ENCODE measurements at places on chromosomes 11 and 22. TPM values are rescaled to one million over a fixed set of nuclear protein-coding genes. Genes with fewer than 3 reads are reported as not detected.

Gene NNMT
- polyA plus RNA-seq = 0.64 TPM

Gene LYVE1
- polyA plus RNA-seq = 0.38 TPM

Gene MS4A15
- not detected for polyA plus RNA-seq

DNA sequence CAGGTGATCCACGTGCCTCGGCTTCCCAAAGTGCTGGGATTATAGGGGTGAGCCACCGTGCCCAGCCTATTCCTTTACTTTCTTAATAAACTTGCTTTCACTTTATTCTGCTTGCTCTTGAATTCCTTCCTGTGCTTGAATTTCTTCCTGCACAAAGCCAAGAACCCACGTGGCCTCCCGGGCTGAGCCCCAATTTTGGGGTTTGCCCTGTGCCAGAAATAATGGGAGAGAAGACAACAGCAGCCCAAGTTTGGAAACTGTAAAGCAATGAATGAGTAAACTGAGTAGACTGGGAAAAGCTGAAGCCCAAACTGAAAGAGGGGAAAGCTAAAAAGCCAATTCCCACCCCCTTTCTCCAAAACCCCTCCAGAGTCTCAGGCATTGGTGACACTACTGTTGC is 136.4 kb downstream of the NECTIN1 start:
- no peak for DNase-seq

DNA sequence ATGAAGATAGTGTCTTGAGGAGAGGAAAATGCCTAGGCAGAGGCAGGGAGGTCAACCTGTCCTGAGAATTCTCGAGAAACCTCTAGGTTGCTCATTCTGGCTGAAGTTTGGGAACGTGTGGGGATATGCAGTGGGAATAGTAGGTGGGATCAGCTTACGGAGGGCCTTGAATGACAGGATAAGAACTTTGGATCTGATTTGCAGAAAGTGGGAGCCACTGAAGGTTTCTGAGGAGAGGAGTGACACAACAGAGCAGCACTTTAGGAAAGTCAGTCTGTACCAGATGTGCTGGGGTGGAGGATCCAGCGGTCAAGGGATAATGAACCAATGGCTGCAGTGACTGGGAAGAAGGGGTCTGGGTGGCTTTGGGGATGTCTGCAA is 2.4 kb downstream of the CD82 start:
- no peak for DNase-seq

Gene FAM181B
- polyA plus RNA-seq = not detected

Gene TTLL1
- polyA plus RNA-seq = 4.1 TPM

GRCh38 chr22:41928593-41929417 is 2.2 kb upstream of the TNFRSF13C start:
- peak; percentile 85 for DNase-seq

DNA sequence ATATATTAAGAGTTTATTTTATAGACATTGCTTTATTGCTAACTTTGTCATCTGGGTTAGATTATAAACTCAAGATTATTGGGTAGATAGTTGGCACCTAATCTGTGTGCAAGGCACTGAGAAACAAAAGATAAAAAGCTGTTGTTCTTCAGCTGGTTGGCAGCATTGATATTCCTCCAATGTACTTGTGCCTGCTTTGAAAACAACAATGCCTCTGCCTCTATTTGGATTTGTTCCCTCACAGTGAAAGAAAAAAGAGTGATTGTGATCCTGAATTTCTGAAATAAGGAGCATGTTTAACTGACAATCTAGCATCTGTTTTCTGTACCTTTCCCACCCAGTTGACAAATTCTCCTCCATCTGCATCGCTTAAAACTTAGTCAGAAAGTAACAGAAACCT is 98.3 kb downstream of the TYR start:
- DNase-seq = no peak

Gene LGR4
- 1.2 TPM for polyA plus RNA-seq

- DNase-seq = no peak
These were observed 52.2 kb downstream of the CYTH4 start for GRCh38 chr22:37334461-37334858.

Gene MMP12
- not detected for polyA plus RNA-seq

Gene IL18
- polyA plus RNA-seq = 0.48 TPM

DNA sequence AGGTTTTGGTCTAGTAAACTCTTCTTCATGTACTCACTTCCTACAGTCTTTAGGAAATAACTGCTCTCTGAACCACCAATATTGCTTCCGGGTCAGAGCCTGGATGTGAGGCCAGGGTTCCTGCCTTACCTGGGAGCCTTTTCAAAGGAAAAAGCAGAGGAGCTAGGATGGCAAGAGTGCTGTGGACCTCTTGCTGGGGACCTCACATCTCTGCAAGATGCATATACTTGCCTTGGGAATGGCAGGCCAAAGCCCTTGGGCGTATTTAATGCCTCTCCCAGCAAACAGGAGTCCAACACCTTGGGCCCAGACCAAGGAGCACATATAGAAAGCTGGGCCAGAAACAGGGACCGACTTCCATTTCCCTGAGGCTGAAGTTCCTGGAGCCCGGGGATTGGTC is 5.3 kb downstream of the GLB1L2 start:
- no peak for DNase-seq

Gene HBD
- polyA plus RNA-seq = not detected

Gene SMTNL1
- polyA plus RNA-seq = not detected

Gene KIAA1671
- not detected for polyA plus RNA-seq

- no peak for DNase-seq
These were observed 120.9 kb upstream of the MTNR1B start for GRCh38 chr11:92848578-92848977.

Gene MMP7
- polyA plus RNA-seq = not detected

GRCh38 chr11:26028393-26028911 is 303.5 kb upstream of the ANO3 start:
- no peak for DNase-seq

Gene OR52I1
- polyA plus RNA-seq = not detected

DNA sequence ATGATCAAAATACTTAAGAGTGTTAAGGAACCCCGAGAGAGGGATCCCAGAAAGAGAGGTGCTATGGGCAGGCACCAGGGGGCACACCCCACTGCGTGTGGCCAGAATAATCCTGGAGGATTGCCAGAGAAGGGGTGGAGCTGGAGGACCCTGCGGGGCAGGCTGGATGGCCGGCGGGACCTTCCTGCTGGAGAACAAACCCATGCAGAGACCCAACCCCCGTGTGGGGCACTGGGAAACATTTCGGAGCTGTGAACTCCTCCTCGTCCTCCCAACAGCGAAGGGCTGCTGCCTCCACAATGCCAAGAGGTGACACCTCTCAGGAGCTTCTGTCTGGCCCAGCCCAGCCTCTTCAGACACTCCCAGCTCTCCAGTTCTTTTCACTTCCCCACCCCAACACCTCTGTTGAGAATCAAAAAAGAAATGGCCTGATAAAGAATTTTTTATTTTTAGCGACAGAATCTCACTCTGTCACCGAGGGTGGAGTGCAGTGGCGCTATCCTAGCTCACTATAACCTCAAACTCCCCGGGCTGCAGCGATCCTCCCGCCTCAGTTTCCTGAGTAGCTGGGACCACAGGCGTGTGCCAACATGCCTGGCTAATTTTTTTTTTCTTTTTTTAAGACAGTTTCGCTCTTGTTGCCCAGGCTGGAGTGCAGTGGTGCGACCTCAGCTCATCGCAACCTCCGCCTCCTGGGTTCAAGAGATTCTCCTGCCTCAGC is 25.6 kb downstream of the RHOD start:
- DNase-seq = no peak

Gene TRIM6
- polyA plus RNA-seq = not detected

GRCh38 chr11:116539836-116540418 is 232.9 kb downstream of the BUD13 start:
- DNase-seq = no peak

- peak; percentile 33 for DNase-seq
These were observed 148.1 kb downstream of the FAM76B start for GRCh38 chr11:95641495-95641894.

GRCh38 chr22:35152316-35152715 is 86.4 kb downstream of the ISX start:
- DNase-seq = no peak

Gene OR51E2
- not detected for polyA plus RNA-seq

Gene HEPHL1
- polyA plus RNA-seq = 0.13 TPM

Gene RAB36
- polyA plus RNA-seq = 1.7 TPM

GRCh38 chr11:122755409-122755808 is 82.9 kb upstream of the CRTAM start:
- DNase-seq = no peak

GRCh38 chr11:83285151-83285770 is 906 bp downstream of the CCDC90B start:
- peak; percentile 2 for DNase-seq

GRCh38 chr11:108693852-108694251 is 29.0 kb downstream of the DDX10 start:
- no peak for DNase-seq

GRCh38 chr22:35430897-35431322 is 31.0 kb downstream of the MCM5 start:
- DNase-seq = peak; percentile 40

GRCh38 chr11:101553891-101554292 is 29.9 kb downstream of the TRPC6 start:
- peak; percentile 16 for DNase-seq

- no peak for DNase-seq
These were observed 10.7 kb downstream of the KRTAP5-5 start for GRCh38 chr11:1640076-1640946.

Gene IFT27
- polyA plus RNA-seq = 11.5 TPM

GRCh38 chr11:35116245-35116644 is 22.7 kb upstream of the CD44 start:
- DNase-seq = no peak

Gene DCHS1
- polyA plus RNA-seq = 0.19 TPM

DNA sequence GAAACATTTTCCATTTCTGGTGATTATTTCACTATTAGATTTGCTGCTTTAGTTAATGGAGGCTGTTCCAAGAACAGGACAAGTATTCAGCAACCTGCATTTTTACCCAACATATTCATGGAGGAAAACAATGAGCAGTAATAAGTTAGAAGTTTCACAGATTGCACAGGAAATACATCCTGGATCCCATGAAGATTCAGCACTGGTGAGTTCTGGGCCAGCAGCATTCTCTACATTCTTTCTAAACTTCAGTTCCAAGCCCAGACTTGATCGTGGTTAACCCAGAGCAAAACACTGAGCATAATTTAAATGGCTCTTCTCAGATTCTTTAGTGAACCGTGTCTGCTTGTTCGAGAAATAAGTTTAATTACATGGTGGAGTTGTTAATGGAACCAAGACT is 3.8 kb downstream of the FJX1 start:
- no peak for DNase-seq

DNA sequence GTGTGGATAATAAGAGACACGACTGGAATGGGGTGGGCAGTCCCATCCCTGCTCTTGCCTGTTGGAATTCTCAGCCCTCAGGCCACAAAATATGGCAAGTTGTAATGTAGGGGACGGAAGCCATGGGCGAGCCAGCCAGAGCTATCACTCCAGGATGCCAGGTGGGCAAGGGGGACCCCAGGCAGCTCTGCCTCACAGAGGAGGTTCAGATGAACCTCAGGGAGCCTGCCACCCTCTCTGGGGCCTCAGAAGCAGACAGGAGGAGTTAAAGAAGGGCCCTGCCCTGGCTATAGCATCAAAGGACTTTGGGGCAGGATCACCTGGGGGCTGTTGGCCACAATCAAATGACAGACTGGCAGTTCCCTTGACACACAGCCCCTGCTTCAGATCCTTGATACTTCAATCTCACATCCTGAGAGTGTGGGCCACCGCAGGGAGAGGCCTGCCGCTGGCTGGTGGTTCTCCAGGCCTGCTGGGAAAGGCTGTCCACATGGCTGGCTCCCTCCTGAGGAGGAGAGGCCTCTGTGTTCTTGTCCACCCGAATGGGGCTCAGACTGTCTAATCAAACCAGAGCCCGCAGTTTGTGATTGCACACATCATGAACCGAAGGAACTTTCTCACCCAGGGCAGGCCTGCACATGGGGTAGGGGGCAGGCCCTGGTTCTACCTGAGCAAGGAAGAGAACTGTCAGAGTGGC is 31.4 kb downstream of the IGLL1 start:
- no peak for DNase-seq

GRCh38 chr11:19110295-19110694 is 6.7 kb upstream of the ZDHHC13 start:
- no peak for DNase-seq

Gene TCN2
- polyA plus RNA-seq = not detected

Gene CHRDL2
- polyA plus RNA-seq = not detected

DNA sequence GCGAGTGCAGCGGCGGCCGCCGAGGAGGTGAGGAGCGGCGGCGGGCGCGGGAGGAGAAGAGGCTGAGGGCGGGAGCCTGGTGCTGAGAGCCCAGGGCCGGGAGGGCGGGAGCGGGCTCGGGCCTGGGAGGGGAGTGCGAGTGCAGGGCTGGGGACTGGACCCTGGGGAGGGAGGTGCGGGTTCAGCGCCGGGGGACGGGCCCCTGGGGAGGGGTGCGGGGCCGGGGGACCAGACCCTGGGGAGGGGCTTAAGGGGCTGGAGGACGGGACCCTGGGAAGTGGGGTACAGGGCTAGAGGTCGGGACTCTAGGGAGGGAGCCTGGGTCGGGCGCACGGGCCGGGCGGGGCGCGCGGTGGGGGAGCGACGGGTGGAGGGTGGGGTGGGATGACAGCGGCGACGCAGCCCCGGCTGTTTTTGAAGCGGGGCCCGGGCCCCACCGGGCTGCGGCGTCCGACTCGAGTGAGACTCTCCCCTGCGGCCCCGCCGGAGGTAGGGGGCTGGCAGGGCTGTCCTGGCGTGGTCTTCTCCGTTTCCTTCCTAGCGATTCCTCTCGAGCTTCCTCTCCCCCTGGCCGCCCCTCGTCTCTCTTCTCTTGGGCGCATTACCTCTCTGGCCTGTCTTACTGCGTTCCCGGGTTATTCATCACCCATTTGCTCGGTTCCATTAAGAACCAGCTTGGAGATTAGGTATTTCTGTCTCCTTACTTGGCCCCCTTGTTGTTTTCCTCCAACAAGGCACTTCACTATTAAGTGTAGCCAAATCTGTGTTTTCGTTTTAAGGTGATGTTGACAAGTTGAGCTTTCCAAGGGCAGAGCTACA is 754 bp downstream of the NUP50 start:
- DNase-seq = no peak

DNA sequence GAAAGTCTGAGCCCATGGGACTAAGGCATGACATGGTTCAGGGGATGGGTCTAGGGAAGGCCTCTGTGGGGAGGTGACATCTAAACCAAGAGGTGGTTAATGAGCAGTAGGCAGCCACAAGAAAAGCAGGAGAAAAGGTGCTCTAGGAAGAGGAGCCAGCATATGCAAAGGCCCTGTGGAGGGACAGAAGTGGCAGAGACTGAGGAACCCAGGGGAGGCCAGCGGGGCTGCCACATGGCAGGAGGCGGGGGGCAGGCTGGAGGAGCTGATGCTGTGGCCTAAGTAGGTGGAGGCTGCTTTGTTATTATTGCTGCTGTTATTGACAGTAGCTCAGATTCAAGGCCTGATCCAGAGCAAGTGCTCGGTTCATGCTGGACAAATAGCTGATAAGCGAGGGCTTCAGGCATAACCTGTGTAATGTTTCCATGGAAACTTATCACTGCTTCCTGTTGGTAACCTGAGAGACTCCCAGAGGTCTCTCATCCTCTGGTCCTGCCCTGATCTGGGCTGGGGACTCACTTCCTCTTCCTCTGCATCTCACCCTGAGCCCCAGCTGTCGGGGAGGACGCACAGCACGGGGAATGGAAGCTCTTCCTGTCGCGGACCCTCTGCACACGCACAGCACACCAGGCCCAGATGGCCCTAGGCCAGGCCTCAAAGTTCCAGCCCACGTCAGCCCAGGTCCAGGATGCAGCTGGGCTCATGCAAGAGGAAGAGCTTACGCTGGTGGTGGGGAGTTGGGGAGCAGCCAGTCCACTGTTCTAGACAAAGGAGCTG is 75.2 kb upstream of the TP53I11 start:
- DNase-seq = peak; percentile 78
